ENCODE measurements at places on chromosomes 7 and 10. TPM values are rescaled to one million over a fixed set of nuclear protein-coding genes. Genes with fewer than 3 reads are reported as not detected.

Gene LAMB1
- 249 TPM for polyA plus RNA-seq

Gene GPC2
- polyA plus RNA-seq: 0.22 TPM

Gene CDCA7L
- polyA plus RNA-seq: 12.1 TPM

Gene GRK5
- 3.2 TPM for polyA plus RNA-seq

Gene AGAP3
- 67.0 TPM for polyA plus RNA-seq

Gene FRAT1
- polyA plus RNA-seq: 2.5 TPM

Gene AOAH
- 1.3 TPM for polyA plus RNA-seq

Gene CLEC2L
- polyA plus RNA-seq: not detected

Gene MOGAT3
- polyA plus RNA-seq: not detected

Gene TWIST1
- 26.3 TPM for polyA plus RNA-seq

Gene EXOC4
- 22.3 TPM for polyA plus RNA-seq

Gene HOXA9
- 6.3 TPM for polyA plus RNA-seq

Gene EPHB6
- 12.8 TPM for polyA plus RNA-seq

Gene VSTM4
- 2.5 TPM for polyA plus RNA-seq

Measured in adipose tissue (tissue), 3 donors.